ENCODE measurements at places on chromosomes 13 and 19.
A peak's percentile ranks its signal among the peaks of the same experiment; 100 is the strongest.

DNA sequence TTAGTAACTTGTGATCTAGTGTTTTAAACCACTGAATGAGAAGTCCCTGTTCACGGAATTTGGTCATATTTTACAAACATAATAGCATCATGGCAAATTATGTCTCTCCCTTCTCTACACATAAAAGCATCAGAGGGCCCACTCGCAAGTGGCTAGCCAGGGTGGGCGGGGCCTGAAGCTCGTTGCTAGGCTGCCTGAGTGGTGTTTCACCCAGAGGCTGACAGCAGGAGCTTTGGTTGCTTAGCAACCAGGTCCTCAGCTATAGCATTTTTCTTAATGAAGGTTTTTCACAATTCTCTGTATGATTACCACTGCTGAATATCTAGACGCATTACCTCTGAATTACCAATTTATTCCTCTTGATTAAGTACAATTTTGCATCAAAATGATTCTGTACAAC lies 126.5 kb downstream of the NALCN start:
- H3K36me3 ChIP-seq, result no peaks in the 10 kb centered on the region
- no peak overlapping the region for H3K4me3 ChIP-seq
- no peaks in the 10 kb centered on the region for H3K4me1 ChIP-seq
- no peaks in the 10 kb centered on the region for H3K27me3 ChIP-seq
- H3K27ac ChIP-seq, result no peak overlapping the region
- DNase-seq, result peak; percentile 89

DNA sequence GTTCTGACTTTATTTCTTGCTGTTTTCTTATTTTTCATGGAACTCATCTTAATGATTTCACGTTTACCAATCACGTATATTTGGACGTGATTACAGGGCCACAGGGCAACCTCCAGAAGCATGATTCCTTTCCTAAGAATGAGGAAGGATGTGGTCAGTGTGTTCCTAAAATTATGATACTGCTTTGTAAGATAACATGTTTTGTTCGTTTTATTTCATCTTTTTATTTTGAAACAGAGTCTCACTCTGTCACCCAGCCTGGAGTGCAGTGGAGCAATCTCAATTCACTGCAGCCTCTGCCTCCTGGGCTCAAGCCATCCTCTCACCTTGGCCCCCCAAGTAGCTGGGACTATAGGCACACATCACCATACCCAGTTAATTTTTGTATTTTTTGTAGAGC lies 24.8 kb upstream of the LAIR1 start:
- no peak for DNase-seq
- no peak overlapping the region for H3K27ac ChIP-seq
- no peak overlapping the region for H3K4me3 ChIP-seq
- H3K27me3 ChIP-seq, result peaks cover 23% of the 10 kb centered on the region

GRCh38 chr19:41774515-41774980 lies 19.2 kb downstream of the CEACAM6 start:
- H3K4me3 ChIP-seq, result no peak overlapping the region
- H3K4me1 ChIP-seq, result peaks cover 7% of the 10 kb centered on the region
- no peaks in the 10 kb centered on the region for H3K36me3 ChIP-seq
- no peak overlapping the region for H3K27ac ChIP-seq
- no peaks in the 10 kb centered on the region for H3K27me3 ChIP-seq

DNA sequence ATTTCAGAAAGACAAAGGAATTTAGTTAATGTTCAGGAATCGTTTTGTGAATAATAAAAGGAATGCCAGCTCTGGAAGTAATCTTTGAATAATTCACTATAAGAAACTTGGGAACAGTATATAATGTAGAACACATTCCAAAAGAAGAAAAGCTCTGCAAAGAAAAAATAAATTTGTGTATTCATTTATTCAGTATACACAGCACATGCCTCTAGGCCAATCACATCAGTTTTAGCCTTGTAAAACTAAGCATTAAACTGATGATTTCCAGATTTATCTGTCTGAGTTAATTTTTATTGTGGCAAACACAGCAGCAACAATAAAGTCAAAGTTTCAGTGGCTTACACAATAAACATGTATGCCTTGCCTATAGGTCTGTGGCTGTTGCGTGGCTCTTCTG lies 5.7 kb upstream of the RXFP2 start:
- no peaks in the 10 kb centered on the region for H3K36me3 ChIP-seq
- peaks cover 12% of the 10 kb centered on the region for H3K4me1 ChIP-seq
- DNase-seq, result no peak
- no peaks in the 10 kb centered on the region for H3K27me3 ChIP-seq

- H3K27me3 ChIP-seq, result no peaks in the 10 kb centered on the region
- peak; percentile 17 for DNase-seq
- H3K36me3 ChIP-seq, result peaks cover 17% of the 10 kb centered on the region
- peak overlapping the region; percentile 98 for H3K27ac ChIP-seq
Observed at GRCh38 chr19:39481229-39481545, 549 bp downstream of the TIMM50 start.

DNA sequence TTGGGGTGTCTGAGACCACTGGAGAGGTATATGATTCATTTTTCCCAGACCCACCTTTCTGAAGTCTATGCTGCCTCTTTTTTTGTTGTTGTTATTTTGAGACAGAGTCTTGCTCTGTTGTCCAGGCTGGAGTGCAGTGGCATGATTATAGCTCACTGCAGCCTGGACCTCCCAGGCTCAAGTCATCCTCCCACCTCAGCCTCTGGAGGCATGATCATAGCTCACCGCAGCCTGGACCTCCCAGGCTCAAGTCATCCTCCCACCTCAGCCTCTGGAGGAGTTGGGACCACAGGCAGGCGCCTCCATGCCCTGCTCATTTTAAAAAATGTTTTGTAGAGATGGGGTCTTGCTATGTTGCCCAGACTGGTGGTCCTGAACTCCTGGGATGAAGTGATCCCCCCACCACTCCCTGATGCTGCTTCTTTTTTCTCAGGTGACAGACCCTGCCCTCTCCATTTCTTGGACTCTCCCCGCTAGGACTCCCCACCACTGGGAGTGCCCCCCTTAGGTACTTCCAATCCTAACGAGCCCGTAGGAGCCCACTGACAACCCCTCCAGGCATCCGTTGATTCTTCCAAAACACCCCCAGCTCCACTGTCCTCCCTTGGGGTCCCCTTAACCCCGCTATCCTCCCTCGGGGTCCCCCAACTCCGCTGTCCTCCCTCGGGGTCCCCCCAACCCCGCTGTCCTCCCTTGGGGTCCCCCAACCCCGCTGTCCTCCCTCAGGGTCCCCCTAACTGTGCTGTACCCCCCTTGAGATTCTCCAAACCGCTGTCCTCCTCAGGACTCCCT lies 45.4 kb downstream of the ARHGEF18 start:
- peaks cover 11% of the 10 kb centered on the region for H3K4me1 ChIP-seq
- no peaks in the 10 kb centered on the region for H3K27me3 ChIP-seq
- H3K36me3 ChIP-seq, result no peaks in the 10 kb centered on the region
- no peak overlapping the region for H3K27ac ChIP-seq

- no peaks in the 10 kb centered on the region for H3K36me3 ChIP-seq
- no peaks in the 10 kb centered on the region for H3K27me3 ChIP-seq
- no peaks in the 10 kb centered on the region for H3K4me1 ChIP-seq
- DNase-seq, result no peak
Observed at GRCh38 chr13:31756346-31756745, 17.0 kb downstream of the RXFP2 start.

- H3K4me3 ChIP-seq, result peak overlapping the region; percentile 85
- no peaks in the 10 kb centered on the region for H3K27me3 ChIP-seq
- no peaks in the 10 kb centered on the region for H3K36me3 ChIP-seq
Observed at GRCh38 chr13:29849071-29849631, 1.3 kb downstream of the UBL3 start.

- no peak for DNase-seq
- no peaks in the 10 kb centered on the region for H3K27me3 ChIP-seq
- no peak overlapping the region for H3K4me3 ChIP-seq
Observed at GRCh38 chr19:33686262-33686661, 64.5 kb downstream of the CHST8 start.

GRCh38 chr19:51690454-51691073 lies 2.6 kb upstream of the SPACA6 start:
- H3K27ac ChIP-seq, result peak overlapping the region; percentile 79
- peak; percentile 84 for DNase-seq
- peaks cover 23% of the 10 kb centered on the region for H3K4me1 ChIP-seq
- no peaks in the 10 kb centered on the region for H3K27me3 ChIP-seq
- H3K36me3 ChIP-seq, result no peaks in the 10 kb centered on the region
- H3K4me3 ChIP-seq, result peak overlapping the region; percentile 76

- H3K36me3 ChIP-seq, result no peaks in the 10 kb centered on the region
- no peak overlapping the region for H3K27ac ChIP-seq
- peaks cover 14% of the 10 kb centered on the region for H3K4me1 ChIP-seq
- H3K27me3 ChIP-seq, result peaks cover 23% of the 10 kb centered on the region
- no peak for DNase-seq
- no peak overlapping the region for H3K4me3 ChIP-seq
Observed at GRCh38 chr19:7631577-7631976, 1.9 kb downstream of the PCP2 start.

DNA sequence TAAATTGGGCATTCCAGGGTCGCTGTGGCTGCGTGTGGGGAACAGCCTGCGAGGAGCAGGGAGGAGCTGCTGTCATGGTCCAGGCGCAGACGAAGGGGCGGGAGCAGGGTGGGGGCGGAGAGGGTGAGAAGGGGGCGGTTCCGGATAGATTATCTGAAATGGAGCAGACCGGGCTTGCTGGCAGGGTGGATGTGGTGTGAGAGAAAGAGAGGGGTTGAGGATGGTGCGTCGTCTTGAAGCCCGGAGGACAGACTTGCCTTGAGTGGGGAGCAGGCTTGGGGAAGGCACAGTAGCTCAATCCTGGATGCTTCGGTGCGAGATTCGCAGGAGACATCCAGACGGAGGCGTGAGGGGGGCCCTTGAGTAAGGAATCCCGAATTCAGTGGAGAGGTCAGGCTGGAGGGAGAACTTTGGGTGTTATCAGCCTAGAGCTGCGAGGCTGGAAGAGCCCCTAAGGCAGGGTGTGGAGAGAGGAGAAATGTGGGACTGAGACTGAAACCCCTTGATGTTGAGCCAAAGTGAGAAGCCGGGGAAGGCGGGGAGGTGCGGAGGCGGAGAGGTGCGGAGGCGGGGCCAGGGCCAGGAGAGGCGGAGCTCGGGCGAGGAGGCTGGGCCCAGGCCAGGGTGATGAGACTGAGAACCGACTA lies 40.6 kb downstream of the DPF1 start:
- DNase-seq, result peak; percentile 89
- H3K27me3 ChIP-seq, result no peaks in the 10 kb centered on the region
- H3K27ac ChIP-seq, result no peak overlapping the region
- peaks cover 12% of the 10 kb centered on the region for H3K4me1 ChIP-seq
- H3K4me3 ChIP-seq, result peak overlapping the region; percentile 80

- no peaks in the 10 kb centered on the region for H3K27me3 ChIP-seq
- H3K27ac ChIP-seq, result no peak overlapping the region
- no peaks in the 10 kb centered on the region for H3K36me3 ChIP-seq
Observed at GRCh38 chr13:46527237-46527636, 25.7 kb upstream of the LRCH1 start.

GRCh38 chr13:33787051-33787591 lies 30.8 kb upstream of the RFC3 start:
- no peaks in the 10 kb centered on the region for H3K27me3 ChIP-seq
- no peak overlapping the region for H3K4me3 ChIP-seq
- no peak for DNase-seq

DNA sequence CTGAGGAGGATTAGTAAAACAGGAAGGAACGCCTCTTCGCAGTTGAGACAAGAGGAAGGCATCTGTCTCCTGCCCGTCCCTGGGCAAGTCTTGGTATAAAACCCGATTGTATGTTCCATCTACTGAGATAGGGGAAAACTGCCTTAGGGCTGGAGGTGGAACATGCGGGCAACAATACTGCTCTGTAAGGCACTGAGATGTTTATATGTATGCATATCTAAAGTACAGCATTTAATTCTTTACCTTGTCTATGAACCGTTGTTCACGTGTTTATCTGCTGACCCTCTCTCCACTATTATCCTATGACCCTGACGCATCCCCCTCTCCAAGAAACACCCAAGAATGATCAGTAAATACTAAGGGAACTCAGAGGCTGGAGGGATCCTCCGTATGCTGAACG lies 722 bp upstream of the TIMM50 start:
- DNase-seq, result no peak
- H3K4me1 ChIP-seq, result peaks cover 12% of the 10 kb centered on the region
- H3K27ac ChIP-seq, result peak overlapping the region; percentile 82
- peaks cover 12% of the 10 kb centered on the region for H3K36me3 ChIP-seq
- H3K4me3 ChIP-seq, result peak overlapping the region; percentile 98
- H3K27me3 ChIP-seq, result no peaks in the 10 kb centered on the region

GRCh38 chr13:78376033-78376432 lies 227.3 kb downstream of the POU4F1 start:
- no peaks in the 10 kb centered on the region for H3K27me3 ChIP-seq
- H3K27ac ChIP-seq, result no peak overlapping the region
- H3K36me3 ChIP-seq, result no peaks in the 10 kb centered on the region
- no peak overlapping the region for H3K4me3 ChIP-seq
- no peak for DNase-seq

- H3K4me3 ChIP-seq, result no peak overlapping the region
- H3K27ac ChIP-seq, result no peak overlapping the region
- 0 out of 2 replicates have a peak, but pooled peaks cover 5% of the 10 kb centered on the region for H3K27me3 ChIP-seq
- no peaks in the 10 kb centered on the region for H3K4me1 ChIP-seq
- peaks cover 4% of the 10 kb centered on the region for H3K36me3 ChIP-seq
Observed at GRCh38 chr19:1073956-1074517, 7.1 kb downstream of the ARHGAP45 start.

GRCh38 chr19:39126312-39127187 lies 964 bp downstream of the PAK4 start:
- no peaks in the 10 kb centered on the region for H3K36me3 ChIP-seq
- H3K27ac ChIP-seq, result no peak overlapping the region
- peaks cover 26% of the 10 kb centered on the region for H3K4me1 ChIP-seq
- no peak for DNase-seq
- peak overlapping the region; percentile 73 for H3K4me3 ChIP-seq

DNA sequence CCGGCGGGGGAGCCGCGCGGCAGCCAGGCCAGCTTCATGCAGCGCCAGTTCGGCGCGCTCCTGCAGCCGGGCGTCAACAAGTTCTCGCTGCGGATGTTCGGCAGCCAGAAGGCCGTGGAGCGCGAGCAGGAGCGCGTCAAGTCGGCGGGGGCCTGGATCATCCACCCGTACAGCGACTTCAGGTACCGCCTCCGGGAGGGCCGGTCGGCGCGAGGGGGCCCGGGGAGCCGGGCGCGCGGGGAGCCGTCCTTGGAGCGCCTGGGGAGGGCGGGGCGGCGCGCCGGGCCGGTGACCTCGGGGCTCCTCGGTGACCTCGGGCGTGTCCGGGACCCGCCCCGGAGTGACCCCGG lies 690 bp downstream of the HCN2 start:
- peaks cover 5% of the 10 kb centered on the region for H3K4me1 ChIP-seq
- H3K4me3 ChIP-seq, result peak overlapping the region; percentile 50
- H3K27ac ChIP-seq, result no peak overlapping the region
- H3K36me3 ChIP-seq, result no peaks in the 10 kb centered on the region
- no peak for DNase-seq

DNA sequence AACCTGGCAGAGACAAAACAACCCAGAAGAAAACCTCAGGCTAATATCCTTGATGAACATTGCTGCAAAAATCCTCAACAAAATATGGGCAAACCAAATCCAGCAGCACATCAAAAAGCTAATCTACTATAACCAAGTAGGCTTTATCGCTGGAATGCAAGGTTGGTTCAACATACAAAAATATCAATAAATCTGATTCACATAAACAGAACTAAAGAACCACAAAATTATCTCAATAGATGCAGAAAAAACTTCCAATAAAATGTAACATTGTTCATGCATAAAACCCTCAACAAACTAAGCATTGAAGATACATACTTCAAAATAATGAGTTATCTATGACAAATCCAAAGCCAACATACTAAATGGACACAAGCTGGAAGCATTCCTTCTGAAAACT lies 8.8 kb downstream of the ZNF724 start:
- no peak overlapping the region for H3K4me3 ChIP-seq
- H3K27me3 ChIP-seq, result no peaks in the 10 kb centered on the region
- H3K4me1 ChIP-seq, result peaks cover 11% of the 10 kb centered on the region

GRCh38 chr19:35107545-35107944 lies 8.1 kb upstream of the FXYD3 start:
- no peaks in the 10 kb centered on the region for H3K36me3 ChIP-seq
- H3K4me1 ChIP-seq, result peaks cover 4% of the 10 kb centered on the region
- H3K4me3 ChIP-seq, result no peak overlapping the region
- no peak for DNase-seq
- H3K27ac ChIP-seq, result no peak overlapping the region
